Subcutaneous preadipocyte (primary cell): ENCODE measurements at places on chromosomes 11 and 22. TPM values are rescaled to one million over a fixed set of nuclear protein-coding genes. Genes with fewer than 3 reads are reported as not detected.

The C11orf42 gene
- not detected in 2 replicates for total RNA-seq

The SCO2 gene
- total RNA-seq, result 2.7 and 5.1 TPM in 2 replicates

The IFITM2 gene
- total RNA-seq, result 62.6 and 170 TPM in 2 replicates

The LARGE1 gene
- total RNA-seq, result 12.1 and 12.3 TPM in 2 replicates

The C11orf91 gene
- total RNA-seq, result 0.20 TPM in 1 of 2 replicates, not detected in the other

The DEUP1 gene
- total RNA-seq, result not detected in 2 replicates

The BACE1 gene
- total RNA-seq, result 24.6 and 27.8 TPM in 2 replicates

The SLC29A2 gene
- 0.37 and 0.39 TPM in 2 replicates for total RNA-seq
